ENCODE measurements at places on chromosomes 4 and X.

DNA sequence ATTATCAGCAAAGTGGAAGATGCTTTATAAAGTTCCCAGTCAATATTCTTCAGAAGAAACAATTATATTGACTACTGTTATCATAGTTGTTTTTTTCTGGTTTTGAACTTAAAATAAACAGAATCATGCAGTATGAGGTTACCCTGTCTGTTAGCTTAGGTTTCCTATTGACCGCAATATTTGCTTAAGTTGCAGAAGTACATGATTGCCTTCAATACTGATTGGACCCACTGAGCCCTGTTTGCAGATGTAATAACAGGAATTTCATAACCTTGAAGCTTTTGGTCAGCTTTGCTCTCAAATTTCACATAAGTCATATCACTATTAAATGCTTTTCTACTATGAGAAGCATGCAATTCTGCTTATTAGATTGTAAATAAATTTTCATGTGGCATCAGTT, 229.1 kb upstream of the FSTL5 start:
- H3K4me3 ChIP-seq: no peak overlapping the region
- no peaks in the 10 kb centered on the region for H3K4me1 ChIP-seq
- H3K27ac ChIP-seq: no peak overlapping the region
- no peak for DNase-seq

DNA sequence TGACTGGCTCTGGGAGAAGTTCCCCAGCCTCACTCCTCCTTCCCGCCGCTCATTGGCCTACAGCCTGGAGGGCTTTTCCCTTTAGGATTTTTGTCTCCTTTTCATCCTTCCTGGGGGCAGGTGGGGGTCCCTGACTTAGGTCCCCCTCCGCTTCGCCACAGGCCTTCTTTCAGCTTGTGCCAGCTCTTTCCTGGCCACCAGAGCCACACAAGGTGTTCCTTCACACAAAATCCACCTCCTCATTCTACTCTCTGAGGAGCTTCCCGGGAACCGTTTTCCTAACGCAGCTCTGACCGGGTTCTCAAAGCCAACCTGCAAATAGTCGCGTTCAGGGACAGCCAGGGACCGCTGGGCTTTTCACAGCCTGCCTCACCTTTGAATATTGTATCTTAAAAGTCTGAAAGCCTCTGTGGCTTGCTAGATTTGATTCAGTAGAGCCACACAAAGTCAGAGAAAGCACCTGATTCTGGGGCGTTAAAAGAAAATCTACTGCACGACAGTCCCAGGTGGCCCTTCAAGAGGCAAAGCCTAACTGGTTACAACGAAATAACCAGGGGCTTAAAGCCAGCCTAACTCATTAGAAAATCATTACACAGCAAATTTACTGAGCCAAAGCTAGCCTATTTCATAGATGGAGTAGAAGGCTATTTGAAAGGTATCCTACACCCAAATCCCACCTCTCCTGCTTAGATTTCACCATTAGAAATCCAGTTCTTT, 731 bp upstream of the GPC3 start:
- H3K27ac ChIP-seq: no peak overlapping the region
- H3K4me1 ChIP-seq: peaks cover 3% of the 10 kb centered on the region
- H3K4me3 ChIP-seq: peak overlapping the region; percentile 57

GRCh38 chr4:89268679-89269078, 38.9 kb downstream of the GPRIN3 start:
- no peak for DNase-seq
- peaks cover 62% of the 10 kb centered on the region for H3K4me1 ChIP-seq
- H3K27me3 ChIP-seq: no peaks in the 10 kb centered on the region
- peaks cover 4% of the 10 kb centered on the region for H3K36me3 ChIP-seq
- H3K27ac ChIP-seq: no peak overlapping the region
- no peak overlapping the region for H3K4me3 ChIP-seq

DNA sequence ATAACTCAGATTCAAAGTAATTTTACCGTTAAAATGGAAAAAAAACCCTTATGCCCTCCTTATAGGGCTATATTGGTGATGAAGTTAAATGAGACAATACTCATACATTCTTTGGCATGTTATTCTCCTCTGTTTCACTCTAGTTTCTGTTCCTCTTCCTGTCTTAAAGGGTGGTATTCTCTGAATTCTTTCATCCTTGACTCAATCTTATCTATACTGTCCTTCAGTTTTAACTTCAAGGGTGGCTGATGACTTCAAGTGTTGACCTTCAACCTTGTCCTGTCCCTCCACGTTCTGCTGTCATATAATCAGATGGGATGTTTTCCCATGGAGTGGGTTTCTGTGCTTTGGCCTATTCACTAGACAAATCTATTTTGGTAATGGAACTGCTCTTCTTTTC, 44.0 kb downstream of the ZNF518B start:
- H3K27me3 ChIP-seq: no peaks in the 10 kb centered on the region
- H3K4me3 ChIP-seq: no peak overlapping the region
- H3K27ac ChIP-seq: no peak overlapping the region
- H3K36me3 ChIP-seq: no peaks in the 10 kb centered on the region
- DNase-seq: no peak

DNA sequence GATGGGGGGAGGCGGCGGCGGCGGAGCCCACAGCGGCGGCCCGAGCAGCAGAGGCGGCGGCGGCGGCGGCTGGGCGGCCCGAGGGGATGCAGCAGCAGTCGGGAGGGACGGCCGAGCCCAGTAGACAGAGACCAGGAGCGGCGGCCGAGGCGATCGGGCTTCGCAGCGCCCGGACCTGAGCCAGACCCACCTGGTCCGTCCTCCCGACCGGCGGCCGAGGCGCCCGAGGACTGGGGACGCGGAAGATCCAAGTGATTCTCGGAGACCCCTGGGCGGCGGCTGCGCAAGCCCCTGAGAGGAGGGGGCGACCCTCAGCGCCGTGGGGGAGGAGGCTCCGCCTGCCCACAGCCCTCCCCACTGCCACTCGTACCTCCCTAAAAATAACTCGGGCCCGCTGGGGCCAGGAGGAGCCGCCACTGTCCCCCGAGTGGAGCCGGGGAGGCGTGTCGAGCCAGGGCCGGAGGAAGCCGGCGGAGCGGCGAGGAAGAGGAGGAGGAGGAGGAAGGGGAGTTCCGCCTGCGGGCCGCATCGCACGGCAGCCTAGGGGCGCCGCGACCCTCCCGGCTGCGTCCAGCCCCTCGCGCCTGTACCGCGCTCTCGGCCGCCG, 608 bp downstream of the RAPGEF2 start:
- peaks cover 22% of the 10 kb centered on the region for H3K36me3 ChIP-seq
- DNase-seq: peak; percentile 50
- peak overlapping the region; percentile 33 for H3K27ac ChIP-seq
- H3K4me1 ChIP-seq: peaks cover 50% of the 10 kb centered on the region
- peak overlapping the region; percentile 69 for H3K4me3 ChIP-seq

- DNase-seq: no peak
- no peaks in the 10 kb centered on the region for H3K27me3 ChIP-seq
- H3K4me1 ChIP-seq: no peaks in the 10 kb centered on the region
- no peak overlapping the region for H3K4me3 ChIP-seq
- no peak overlapping the region for H3K27ac ChIP-seq
- H3K36me3 ChIP-seq: no peaks in the 10 kb centered on the region
Measured at GRCh38 chrX:85591536-85591935, 212.1 kb upstream of the POF1B start.

DNA sequence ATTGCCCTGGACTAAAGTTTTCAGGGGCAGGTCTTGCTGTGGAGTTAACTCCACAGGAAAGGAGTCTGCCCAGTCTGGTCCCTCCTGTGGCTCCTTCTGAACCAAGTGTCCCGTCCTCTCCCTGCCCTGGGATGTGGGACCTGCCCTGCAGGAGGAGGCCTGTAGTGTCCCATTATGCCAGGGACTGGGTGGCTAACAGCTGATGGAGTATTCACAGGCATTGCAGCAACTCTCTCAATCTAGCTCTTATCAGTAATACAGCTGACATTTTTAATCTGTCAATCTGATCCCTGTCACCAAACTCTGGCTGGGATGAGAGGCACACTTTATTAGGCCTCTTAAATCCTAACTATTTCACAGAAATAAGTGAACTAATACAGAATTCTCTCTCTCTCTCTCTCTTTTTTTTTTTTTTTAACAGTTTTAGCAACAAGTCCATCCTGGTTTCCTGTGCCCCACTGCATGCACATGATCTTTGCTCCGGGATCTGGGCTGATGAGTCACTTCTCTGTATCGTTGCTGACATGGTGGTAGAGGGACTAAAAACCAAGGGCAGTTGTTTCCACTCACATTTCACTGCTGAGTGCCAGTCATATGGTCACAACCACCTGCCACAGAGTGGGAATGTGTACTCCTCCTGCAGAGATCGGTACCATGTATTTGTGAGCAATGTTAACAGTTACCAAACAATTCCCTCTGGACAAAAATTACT, 39.1 kb downstream of the HAND2 start:
- H3K27me3 ChIP-seq: peaks cover 18% of the 10 kb centered on the region
- H3K4me1 ChIP-seq: peaks cover 10% of the 10 kb centered on the region
- no peaks in the 10 kb centered on the region for H3K36me3 ChIP-seq
- H3K27ac ChIP-seq: no peak overlapping the region
- DNase-seq: peak; percentile 21
- no peak overlapping the region for H3K4me3 ChIP-seq

DNA sequence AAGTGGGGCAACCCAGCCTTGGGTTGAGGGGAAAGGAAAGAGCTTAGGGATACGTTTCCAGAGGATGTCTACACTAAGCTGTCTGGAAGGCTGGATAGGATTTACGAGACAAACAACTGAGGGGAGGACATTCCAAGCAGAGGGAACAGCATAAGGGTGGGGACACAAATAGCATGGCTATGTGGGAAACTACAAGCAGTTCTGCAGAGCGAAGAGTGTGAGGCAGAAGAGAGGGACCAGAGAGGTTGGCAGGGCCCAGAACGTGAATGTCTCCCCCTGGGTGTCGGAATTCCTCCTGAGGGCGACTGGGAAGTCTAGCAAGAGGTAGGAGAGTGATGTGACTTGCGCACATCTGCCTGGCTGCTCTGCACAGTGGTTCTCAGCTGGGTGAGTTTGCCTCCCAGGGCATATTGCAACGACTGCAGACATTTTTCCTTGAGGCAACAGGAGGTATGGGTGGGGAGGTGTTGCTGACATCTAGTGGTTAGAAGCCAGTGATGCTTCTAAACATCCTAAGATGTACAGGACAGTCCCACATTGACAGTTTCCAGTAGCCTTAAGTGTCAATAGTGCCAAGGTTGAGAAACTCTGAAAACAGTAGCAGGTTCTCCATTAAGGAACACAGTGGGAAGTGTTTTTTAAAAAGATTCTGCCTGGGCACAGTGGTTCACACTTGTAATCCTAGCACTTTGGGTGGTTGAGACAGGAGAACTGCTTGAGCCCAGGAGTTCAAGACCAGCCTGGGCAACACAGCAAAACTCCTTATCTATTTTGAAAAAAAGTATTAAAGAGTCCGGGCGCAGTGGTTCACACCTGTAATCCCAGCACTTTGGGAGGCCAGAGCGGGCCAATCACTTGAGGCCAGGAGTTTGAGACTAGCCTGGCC, 9.2 kb downstream of the NDUFA1 start:
- DNase-seq: peak; percentile 41
- H3K36me3 ChIP-seq: peaks cover 3% of the 10 kb centered on the region
- no peaks in the 10 kb centered on the region for H3K27me3 ChIP-seq
- no peak overlapping the region for H3K27ac ChIP-seq
- no peak overlapping the region for H3K4me3 ChIP-seq

GRCh38 chrX:48831136-48831908, 4.1 kb downstream of the PCSK1N start:
- H3K4me3 ChIP-seq: no peak overlapping the region
- H3K4me1 ChIP-seq: peaks cover 14% of the 10 kb centered on the region
- peaks cover 26% of the 10 kb centered on the region for H3K27me3 ChIP-seq
- no peak for DNase-seq

DNA sequence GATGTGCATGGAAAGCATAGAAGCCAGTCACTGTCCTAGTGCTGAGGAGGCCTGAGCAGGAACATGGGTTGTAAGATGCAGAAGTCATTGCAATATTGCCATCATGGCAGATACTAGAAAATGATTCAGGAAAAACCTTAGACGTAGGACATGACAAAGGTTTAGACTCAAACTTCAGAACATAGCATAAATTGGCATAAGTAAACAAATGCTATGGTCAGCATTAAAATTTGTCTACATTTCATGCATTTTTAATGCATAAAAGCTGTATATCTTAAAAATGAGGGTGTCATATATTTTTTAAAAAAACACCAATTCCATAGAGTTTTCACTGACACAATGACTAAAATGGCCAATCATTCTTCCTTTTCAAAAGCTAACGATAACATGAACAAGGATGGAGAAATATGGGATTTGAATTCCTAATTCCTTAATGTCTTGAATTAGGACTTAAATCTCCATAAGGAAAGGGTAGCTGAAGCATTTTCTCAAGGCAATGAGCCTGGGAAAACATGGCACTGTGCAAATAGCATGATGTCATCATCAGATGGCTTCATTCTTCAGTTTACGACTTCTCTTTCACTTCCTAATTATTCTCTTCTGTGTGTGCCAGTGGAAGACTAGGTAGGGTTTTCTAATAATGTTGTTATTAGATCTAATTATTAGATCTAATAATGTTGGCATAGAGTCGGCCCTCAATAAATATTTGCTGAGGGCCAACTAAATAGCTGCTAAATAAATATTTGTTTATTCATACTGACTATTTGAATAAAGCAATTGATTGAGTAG, 125.1 kb upstream of the FRG1 start:
- H3K4me3 ChIP-seq: no peak overlapping the region
- no peak overlapping the region for H3K27ac ChIP-seq
- no peaks in the 10 kb centered on the region for H3K4me1 ChIP-seq
- H3K27me3 ChIP-seq: peaks cover 3% of the 10 kb centered on the region
- no peak for DNase-seq

DNA sequence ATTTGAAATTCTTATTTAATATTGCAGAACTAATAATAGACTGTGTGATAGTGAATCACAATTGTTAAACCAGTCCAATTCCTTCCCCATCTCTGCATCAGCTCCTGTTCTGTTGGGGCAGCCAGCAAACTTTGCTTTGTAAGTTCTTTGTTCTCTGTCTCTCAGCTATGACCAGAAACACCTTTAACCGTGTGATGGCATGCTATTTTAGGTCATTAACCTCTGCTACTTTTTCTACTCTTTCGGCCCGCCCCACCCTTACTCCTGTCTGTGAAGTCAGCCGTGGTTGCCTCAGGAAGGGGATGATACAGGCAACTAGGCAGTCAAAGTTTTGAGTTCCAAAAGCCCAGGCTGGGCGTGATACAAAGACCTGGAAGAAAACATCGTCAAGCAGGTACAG, 51.3 kb upstream of the EGFL6 start:
- no peaks in the 10 kb centered on the region for H3K27me3 ChIP-seq
- no peaks in the 10 kb centered on the region for H3K36me3 ChIP-seq

DNA sequence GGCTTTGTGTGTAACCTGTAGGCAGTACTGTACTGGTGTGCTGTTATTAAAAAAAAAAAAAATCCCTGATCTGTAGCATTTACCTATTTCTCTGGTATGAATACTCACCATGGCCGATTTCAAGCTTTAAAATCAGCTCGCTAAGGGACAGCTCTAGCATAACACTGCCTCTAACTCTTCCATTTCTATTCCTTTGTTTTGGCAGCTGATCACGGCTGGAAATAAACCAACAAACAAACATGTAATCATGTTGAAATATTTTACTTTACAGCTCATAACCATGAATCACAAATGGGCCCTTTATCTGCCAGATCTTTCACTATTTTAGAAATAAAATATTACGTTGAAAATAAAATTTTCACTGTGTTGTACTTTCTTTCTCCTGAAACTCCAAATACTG, 60.5 kb upstream of the IL15 start:
- H3K27me3 ChIP-seq: peaks cover 1% of the 10 kb centered on the region
- no peak overlapping the region for H3K4me3 ChIP-seq
- no peaks in the 10 kb centered on the region for H3K36me3 ChIP-seq
